ENCODE measurements at places on chromosomes 2 and 18.

DNA sequence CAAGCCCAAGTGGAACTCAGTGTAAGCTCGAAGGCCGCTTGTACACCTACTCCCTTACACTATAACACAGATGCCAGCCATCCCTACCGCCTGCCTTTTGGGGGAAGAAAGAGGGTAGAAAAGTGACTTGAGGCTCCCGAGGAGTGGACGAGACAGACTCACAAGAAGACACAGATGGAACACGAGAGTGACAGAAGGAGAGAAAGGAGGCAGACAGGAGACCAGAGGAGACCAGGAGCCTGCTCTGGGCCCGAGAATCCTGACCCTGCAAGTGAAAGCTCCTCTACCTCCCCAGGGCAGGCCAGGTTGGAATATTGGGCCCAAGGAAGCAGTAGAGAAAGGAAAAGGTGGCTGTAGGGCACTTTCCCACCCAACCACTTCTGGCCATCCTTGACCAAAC, 23.4 kb upstream of the TNS1 start:
- no peak for DNase-seq

DNA sequence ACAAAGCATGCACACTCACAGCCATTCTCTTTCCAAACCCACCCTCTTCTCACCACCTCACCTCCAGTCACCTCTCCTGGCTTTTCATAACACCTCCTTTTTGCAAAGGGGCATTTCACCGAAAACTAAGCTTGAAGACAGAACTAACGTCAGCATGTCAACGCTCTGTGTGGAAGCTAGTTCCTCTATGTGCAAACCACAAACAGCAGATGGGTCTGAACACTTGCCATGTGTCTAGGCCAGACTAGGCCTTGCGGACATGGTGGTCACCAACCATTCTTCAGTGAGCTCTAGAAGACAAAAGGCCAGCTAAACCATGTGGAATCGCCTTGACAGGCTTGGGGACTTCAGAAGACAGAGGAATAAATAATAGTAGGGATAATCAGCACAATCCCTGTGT, 148.5 kb downstream of the TXNL1 start:
- DNase-seq, result no peak

GRCh38 chr2:198873503-198874471, 584.0 kb downstream of the SATB2 start:
- peak; percentile 50 for DNase-seq

- no peak for DNase-seq
Observed at GRCh38 chr2:126911111-126911796, 12.6 kb downstream of the TEX51 start.

GRCh38 chr2:225865468-225865867, 466.0 kb downstream of the NYAP2 start:
- DNase-seq, result no peak

DNA sequence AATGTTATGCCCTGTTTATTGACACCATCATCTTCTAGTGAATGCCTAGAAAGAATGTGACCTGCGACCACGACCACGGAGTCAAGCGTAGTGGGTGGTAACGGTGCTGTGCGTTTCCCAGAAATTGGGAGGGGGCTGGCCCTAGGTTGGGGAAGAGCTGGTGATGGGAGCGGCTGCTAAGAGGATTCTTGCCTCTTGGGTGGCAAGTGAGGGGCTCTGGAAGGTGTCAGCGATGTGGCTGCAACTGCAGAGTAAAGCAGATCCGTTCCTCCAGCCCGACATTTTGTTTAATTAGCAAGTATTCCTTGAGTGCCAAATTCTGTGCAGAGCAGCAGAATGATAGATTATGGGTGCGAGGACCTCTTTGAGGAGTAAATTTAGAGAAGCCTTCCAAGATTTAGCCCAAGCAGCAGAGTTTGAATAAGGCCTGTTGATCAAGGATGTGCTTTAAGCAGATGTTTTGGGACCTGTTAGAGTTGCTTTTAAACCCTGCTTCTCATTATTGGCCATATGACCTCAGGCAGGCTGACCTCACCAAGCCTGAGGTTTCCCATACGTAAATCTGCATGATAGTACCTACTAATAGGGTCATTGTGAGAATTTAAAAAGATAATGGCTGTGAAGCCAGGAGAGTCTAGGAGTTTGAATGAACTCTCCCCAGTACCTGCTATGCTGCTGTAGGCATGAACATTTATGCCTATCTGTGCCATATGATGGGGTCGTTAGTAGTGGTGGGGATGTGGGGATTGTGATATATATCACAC, 287.7 kb downstream of the PTGR3 start:
- no peak for DNase-seq

DNA sequence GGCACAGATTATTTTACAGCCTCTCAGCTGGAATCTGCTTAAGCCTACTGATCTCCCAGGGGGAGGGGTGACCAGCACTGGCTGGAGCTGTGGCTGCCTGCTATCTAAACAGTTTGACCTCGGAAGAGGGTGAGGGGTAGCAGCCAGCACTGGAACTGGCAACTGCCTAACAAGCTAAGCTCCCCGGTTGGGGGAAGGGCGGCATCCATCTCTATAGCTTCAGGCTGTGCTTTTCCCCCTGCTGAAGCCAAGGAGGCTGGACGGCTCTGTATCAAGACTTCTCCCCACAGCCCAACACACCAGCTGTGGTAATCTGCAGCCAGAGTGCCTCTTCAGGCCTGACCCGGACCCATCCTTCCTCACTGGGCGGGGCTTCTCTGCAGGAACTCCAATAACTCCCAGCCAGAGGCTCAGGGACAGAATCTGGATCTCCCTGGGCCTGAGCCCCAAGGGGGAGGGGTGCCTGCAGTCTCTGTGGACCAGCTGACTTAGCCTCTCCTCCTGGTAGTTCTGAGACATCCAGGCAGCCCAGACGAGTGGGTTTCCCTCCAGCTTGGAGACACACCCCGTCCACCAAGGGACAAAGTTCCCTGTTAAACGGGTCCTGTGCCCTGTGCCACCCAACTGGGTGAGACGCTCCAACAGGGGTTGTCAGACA, 560.2 kb downstream of the LRP1B start:
- DNase-seq, result no peak

GRCh38 chr2:42876326-42876751, 84.0 kb upstream of the HAAO start:
- DNase-seq, result no peak

DNA sequence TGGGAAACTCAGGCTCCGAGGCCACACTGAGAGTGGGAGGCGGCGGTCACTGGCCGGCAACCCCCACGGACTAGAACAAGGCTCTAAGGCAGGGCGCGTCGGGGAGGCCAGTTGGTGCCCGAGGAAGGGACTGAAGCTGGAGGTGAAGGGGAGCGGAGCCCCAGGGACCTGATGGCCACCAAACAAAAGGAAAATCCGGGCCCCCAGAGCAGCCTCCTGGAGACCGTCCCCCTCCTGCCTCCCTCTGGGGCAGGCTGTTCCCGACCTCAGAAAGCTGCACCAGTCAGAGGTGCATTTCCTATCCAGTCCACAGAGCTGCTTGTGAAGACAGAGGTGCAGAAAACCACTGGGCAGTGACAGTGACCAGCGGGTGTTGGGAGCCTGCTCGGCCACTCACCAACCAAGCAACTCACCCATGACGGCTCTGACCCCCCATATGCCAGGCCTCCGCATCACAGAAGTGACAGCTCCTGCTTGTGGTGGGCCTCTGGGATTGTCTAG, 172.7 kb downstream of the TWIST2 start:
- DNase-seq, result no peak

GRCh38 chr2:218729640-218730039, 19.0 kb downstream of the TTLL4 start:
- no peak for DNase-seq

- DNase-seq, result peak; percentile 32
Observed at GRCh38 chr2:85753525-85754312, at the start of gene ATOH8. TSS of gene ATOH8 (plus strand) at chr2:85753991. CDS start at chr2:85754190, 199 bp downstream.

GRCh38 chr2:121626777-121627524, 22.3 kb downstream of the CLASP1 start:
- peak; percentile 6 for DNase-seq

DNA sequence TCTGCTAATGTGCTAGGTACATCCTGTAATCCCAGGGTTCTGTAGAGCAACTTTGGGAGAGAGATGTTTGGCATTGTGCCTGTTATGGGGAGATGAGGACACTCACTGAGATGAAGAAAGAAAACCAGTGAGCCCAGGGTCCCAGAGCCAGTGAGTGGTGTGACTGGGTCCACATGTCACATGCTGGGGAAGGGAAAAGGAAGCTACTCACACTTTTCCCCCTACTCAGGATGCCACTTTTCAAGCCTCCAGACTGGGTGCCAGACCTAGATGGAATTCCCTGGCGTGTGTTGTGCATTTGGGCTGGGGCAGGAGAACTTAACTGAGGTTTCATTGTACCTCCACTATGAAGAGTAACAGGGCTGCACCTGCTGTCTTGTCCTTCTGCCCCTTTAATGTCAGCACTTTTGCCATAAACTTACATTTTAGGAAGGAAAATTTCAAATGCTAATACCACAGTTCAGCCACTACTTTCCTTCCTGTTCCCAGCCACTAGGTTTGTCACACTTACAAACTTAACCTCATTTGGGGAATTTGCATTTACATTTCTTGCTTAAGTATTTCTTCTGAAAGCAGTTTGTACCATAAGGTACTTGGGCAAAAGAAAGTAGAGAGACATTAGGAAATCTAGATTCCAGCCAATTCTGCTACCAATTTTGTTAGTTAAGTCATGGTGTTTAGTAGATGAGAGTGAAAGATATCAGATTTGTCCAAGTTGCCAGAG, 10.2 kb downstream of the INSIG2 start:
- DNase-seq, result no peak

DNA sequence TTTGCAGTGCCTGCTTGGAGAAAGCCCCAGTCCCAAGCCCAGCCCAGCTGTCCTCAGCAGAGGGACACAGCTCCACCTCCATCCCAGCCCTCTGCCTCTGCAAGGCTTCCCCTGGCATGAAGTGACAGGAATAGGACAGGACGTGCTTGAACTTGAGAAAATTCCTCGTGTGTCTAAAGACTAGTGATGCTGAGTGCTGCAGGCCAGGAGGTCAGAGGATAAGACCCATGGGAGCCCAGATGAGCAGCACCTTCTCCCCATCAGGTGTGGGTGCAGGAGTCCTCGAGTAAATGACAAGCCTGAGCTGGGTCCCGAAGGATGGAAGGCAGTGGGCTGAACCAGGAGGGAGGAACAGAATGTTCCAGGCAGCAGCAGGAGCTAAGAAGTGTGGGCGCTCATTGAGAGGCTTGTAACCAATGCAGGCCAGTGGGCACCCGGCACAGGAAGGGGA, 67.8 kb upstream of the UXS1 start:
- no peak for DNase-seq

DNA sequence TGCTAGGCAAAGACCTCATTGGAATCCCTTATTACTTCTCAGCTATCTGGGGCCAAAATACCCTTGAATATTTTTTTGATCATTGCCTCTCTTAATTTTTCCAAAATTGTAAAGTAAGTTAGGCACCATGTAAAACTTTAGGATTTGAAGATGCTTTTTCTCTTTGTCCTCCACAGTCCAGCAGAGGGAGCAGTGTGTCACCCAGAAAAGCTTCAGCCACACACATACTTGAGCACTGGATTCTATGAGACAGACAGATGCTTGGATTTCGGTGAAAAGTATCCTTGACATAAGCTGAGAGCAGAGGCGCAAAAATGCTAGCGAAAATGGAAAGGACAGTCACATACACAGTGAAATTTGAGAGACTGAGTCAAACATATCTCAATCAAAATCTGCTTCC, 74.7 kb upstream of the KCNJ3 start:
- DNase-seq, result peak; percentile 10

GRCh38 chr2:99648178-99648844, 158.5 kb upstream of the REV1 start:
- DNase-seq, result no peak

GRCh38 chr18:13868501-13869271, 44.7 kb downstream of the MC5R start:
- DNase-seq, result no peak

- DNase-seq, result no peak
Observed at GRCh38 chr2:68193787-68194372, 36.2 kb downstream of the PNO1 start.

DNA sequence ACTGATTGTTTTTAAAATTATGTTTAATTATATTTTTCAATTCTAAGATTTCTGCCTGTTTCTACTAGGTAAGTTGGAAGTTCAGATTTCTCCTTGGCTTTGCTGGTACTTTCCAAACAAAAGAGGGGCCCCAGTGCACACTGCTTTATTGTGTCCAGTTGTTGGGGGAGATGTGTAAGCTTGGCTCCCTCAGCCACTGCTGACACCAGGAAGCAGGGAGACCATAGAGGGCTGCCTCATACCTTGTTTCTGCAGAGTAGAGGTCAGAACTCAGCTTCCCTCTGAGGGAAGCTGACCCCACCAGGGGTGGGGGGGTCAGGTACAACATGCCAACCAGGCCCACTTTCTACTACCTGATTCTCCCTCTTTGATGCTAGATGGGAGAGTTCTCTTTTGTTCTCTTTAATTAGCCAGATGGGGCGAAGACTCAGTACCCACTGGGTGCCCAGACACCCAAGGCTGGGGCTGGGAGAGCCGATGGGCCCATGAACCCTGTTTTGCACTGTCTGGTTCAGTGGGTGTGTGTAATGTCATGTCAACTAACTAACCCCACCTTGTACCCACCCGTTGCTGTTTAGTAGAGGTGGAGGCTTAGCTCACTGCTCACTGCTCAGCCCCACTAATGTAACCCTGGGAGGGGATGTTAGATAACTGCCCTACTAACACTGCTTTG, 14.7 kb downstream of the BCL2L11 start:
- DNase-seq, result no peak

DNA sequence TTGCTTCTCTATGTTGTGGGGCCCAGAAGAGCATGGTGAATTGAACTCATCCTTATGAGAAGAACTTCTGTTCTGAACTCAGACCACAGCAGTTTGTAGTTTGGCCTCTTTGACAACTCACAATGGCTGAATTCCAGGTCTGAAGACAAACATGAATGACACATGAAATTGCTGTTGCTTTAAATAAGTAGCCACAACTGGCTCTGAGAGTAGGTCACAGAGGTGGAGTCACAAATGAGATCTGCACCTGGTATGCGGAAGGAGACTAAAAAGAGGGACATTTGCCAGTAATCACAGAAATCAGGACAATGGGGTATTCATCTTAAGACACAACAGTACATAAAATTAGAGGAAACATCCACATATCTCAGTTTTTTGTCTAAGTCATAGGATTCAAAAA, 290.3 kb upstream of the MMADHC start:
- no peak for DNase-seq

DNA sequence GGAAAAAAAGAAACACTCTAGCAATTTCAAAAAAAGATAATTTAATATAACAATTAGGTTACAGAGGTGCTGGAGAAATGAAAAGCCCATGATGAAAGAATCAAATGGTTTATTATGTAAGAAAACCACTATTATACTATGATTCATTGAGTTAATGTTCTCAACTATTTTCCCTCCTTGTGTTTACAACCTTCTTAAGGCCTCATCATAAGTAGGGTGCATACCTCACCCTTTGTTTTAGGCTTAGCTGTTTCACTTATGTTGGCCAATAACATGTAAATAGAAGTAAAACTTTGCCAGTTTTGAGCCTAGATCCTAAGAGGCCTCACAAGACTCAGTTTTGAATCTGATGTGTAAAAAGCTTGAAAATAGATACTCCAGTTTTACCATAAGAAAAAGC, 418.3 kb upstream of the DDX18 start:
- DNase-seq, result no peak

- DNase-seq, result no peak
Observed at GRCh38 chr18:60838677-60839076, 466.1 kb upstream of the MC4R start.
